ENCODE measurements at places on chromosomes 7 and 10.

DNA sequence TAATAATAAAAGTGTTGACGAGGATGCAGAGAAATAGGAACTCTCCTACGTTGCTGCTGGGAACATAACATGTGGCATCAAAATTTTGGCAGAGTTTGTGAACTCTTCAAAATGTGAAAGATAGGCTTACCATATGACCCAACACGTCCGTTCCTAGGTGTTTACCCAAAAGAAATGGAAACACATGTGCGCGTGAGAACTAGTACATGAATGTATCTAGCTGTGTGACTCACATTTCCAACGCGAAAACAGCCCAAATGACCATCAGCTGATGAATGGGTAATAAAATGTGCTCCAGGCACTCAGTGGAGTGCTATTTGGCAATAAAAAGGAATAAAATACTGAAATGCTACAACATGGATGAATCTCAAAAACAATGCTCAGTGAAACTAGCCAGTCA lies 10.4 kb upstream of the ELFN1 start:
- no peak for DNase-seq

GRCh38 chr10:106044503-106044902 lies 1120.0 kb downstream of the SORCS1 start:
- no peak for DNase-seq

DNA sequence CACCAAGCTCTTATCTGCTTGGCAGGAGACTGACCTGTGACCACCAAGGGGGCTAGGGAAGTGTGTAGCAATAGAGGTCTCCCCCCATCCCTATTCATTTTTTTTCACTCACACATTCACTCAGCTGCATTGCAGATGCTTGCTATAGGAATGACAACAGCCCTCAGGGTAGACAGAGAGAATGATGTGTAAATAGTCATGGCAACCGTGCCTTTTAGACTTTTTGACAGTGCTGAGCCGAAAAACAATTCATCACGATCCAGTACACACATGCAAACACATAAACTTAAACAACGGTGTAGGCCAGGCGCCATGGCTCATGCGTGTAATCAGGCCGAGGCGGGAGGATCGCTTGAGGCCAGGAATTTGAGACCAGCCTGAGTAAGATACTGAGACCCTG lies 7.6 kb upstream of the ELN start:
- no peak for DNase-seq

- no peak for DNase-seq
These were observed 9.8 kb upstream of the RTKN2 start for GRCh38 chr10:62278441-62278910.

DNA sequence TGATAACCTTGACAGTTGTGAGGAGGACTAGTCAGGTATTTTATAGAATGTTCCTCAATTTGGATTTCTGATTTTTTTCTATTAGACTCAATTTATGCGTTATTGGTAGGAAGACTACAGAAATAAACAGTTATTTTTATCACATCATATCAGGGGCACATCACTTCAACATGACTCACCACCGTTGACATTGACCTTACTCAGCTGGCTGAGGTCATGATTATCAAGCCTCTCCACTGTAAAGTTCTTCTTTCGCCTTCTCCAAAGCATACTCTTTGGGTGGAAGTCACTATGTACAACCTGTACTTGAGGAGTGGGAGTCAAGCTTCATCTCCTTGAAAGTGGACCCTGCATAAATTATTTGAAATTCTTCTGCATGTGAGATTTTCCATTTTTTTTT lies 194.3 kb upstream of the IGFBP3 start:
- no peak for DNase-seq

DNA sequence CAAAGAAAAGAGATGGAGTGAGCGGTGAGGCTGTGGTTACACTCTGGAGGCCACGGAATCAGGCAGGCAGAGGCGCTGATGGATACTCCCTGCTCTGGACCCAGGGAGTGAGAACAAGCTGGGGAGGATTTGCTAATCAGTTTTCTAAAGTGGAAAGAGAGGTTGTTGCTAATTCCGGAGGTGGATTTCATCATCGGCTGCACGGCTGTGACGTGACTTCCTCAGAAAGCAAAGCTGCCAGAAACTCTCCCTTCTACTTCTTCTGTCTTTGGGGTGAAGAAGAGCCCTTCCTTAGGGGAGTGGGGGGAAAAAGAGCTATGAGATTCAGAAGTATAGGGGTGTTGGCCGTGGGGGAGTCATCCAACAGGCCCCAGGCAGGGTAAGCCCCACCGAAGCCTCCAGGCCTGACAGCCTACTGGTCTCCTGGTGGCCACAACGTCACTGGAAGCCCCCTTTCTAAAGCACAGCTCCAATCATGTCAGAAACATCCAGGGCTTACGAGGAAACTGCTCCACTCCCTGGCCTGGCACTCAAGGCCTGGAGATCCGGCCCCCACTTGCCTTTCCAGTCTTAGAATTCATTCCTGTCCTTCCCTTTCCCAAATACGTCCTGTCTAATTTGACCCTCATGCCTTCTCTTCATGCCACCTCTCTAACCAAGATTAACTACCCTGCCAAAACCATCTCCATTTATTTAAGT lies 114.5 kb downstream of the HIP1 start:
- DNase-seq: peak; percentile 41

DNA sequence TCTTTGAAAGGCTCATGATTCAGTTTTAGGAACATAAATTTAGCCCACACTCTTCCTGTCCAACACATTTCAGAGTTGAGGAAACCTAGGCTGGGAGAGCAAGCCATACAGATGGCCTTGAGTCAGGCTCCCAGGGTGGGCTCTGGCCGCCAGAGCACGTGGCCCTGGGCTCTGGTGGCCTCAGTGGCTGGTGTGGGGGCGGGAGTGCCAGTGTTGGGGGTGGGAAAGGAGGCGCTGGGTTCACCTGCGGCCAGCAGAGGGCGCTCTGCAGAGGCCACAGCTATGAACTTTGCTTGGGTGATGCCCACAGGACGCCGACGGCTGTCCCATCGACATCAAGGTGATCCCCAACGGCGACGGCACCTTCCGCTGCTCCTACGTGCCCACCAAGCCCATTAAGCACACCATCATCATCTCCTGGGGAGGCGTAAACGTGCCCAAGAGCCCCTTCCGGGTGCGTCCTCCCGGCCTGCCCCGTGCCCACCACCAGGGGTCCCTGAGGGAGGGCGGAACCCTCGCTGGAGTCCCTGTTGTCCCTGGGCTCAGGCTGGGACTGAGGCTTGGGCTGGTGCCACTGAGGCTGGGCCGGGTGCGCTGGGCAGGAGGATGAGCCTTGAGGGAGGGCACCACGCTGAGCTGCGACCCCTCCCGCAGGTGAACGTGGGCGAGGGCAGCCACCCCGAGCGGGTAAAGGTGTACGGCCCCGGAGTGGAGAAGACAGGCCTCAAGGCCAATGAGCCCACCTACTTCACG lies 11.9 kb downstream of the FLNC start:
- no peak for DNase-seq

DNA sequence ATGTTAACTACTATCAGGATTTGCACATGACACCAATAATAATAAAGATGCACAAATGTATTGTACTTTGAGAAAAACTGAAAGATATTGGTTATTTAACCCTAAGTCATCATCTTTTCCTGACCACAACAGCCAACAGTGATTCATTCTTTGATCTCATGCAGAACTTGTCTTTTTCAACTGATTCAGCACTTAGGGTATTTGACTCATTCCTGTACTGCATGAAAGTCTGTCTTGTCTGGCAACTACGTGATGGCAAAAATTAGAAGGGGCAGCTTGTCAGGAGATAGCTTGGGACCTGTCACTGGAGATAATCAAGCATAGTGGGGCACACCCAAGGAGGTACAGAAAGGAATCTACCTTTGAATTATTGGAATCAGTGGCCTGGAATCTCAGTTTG lies 77.8 kb upstream of the LRRC17 start:
- no peak for DNase-seq

DNA sequence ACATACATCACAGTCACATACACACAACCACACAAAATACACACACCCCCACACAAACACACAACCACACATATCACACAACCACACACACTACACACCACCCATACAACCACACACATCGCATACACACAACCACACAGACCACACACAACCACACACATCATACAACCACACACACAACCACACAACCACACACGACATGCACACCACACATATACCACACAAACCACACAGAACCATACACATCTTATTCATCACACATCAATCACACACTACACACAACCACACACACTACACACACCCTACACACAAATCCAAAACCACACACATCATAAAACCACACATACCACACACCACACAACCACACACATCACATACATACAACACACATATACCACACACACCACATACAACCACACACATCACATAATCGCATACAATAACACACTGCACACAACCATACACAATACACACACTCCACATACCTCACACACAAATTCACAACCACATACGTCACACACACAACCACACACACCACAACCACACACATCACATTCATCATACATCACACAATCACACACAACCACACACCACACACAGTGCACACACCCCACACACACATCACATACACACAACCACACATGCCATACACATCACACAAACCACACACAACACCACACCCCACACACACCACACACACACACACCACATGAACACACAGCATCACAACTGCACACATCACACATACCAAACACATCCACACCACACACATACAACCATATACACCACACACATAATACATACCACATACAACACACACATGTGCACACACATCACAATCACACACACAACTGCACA lies 30.4 kb downstream of the GPRIN2 start:
- DNase-seq: no peak

DNA sequence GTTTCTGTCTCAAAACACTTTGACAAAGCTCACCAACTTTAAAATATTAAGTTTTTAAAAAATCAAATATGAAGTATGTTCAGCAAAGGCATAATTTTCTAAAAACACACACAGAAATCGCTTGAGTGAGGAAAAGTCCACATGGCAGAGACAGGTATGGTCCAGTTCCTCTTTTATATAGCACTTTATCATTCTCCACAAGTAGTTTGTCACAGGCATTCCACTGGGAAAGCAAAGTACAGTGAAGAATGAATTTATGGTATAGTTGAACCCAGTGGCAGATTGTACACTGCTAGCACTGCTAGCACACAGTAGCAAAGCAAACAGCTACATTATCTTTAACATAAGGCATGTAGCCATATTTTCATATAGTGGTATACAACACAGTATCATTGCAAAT lies 102.3 kb downstream of the HECTD2 start:
- DNase-seq: no peak

DNA sequence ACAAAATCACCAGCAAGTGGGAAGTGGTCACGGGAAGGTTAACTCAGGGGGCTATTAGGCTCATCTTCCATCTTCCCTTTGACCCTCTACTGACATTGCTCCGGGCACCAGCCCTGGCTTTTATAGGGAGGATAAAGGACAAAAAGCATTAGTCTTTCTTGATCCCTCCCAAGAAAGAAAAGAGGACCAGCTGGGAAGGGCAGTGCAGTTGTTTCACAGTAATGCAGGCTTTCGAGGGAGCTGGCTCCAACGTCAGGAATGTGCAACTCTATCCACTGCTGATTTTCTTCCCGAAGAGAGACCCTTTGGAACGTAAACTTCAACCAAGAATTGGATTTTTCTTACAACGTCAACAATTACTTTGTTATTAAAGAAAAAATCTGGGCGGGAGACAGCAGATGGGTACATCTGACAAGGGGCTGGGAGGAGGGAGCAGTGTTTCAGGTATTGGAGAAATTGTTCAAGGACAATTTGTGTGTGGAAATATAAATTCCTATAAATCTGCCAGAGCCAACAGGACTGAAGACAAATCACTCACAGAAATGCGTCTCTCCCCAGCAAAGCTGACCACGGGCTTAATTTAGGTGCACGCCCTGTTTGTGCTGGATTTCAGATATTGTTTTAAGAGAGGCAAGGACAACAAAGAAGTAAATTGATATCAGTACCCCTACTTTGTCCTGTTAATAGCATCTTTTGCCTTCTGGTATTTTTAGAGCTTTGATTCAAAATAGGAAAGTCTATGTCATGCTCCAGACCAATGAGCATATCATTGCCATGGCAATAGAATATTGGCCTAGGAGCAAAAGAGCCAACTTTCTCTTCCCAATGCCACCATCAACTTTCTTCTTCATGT lies 23.4 kb upstream of the ARID5B start:
- no peak for DNase-seq
